ENCODE measurements at places on chromosomes 12 and 14.

GRCh38 chr14:72545411-72546311 lies 348.2 kb downstream of the DPF3 start:
- no peak for DNase-seq

DNA sequence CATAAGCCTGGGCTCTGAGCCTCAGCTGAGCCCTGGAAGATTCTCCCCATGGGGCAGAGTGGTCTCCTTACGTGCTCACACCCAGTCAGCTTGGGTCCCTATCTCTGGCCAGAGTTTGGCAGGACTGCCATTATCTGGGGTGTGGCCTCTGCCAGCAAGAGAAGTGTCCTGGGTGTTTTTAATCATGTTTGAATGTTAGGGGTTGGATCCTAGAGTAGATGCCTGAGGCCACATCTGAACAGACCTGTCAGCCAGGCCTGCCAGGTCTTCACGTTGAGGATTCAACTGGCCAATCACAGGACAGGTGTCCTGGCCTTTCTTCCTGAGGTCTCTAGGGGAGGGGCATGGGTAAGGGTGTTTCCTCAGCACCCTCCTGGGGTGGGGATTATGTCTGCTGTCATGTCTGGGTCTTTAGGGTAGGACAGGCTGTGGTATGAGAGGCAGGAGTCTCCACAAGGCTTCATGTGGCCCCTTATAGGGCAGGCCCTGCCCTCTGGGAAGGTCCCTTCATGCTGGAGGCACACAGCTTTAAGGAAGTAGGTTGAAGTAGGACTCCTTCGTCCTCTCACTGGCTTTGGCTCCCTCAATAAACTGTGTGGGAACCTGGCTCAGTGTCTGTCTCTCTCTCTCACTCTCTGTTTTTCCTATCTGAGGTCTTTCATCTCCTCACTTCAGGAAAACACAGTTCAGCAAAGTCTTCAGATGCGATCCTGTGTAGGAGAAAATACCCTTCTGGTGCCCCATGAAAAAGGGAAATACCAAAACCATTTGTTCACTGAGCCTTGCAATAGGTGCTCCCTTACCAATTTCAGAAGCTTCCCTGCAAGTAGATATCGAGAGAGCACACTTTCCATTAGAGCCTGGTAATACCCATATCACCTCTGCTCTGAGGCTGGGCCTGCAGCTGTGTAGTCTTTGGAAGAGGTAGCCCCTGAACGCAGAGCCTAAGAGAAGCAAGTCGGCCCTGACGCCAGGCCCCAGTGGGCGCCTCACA lies 6.7 kb upstream of the FITM1 start:
- DNase-seq = no peak

DNA sequence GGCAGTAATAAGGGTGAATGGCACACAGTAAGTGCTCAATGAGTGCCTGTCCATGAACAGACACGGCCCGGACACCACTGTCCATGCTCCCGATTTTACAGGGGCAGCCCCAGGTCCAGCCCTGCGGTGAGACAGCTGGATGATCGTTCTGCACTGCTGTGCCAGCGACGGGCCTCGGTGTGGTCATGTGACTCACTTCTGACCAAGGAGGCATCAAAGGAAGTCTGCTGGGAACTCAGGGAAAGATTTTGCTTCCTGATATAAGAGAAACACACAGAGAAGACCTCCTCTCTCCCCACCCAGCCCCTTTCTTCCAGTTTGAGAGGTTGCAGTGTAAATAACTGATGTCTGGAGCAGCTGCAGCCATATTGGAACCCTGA lies 126.6 kb downstream of the SCARB1 start:
- DNase-seq = no peak

DNA sequence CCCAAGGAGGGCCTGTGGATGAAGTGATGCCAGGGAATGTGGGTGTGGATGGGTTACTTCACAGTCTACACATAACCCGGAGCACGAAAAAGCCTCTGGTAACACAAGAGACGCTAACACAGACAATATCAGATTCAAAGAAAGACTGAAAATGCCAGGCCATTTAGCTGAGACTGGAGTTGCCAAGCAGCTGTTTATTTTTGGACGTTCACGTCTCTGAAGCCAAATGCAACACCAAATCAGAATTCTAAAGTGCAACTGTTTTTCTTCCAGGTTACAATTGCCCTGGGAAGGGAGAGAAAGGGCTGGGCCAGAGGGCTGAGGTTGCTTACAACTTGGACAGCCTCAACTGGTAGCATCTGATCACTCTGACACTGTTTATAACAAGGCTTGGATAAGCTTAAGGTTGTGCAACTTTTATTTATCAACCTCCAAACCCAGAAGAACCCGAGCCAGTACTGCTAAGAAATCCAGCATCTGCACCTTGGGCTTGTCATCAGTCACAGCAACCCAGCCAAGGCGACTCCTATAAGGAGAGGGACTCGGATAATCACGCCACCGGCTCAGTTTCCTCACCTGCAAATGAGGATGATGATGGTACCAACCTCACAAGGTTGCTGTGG lies 24.8 kb downstream of the NUAK1 start:
- DNase-seq = no peak

DNA sequence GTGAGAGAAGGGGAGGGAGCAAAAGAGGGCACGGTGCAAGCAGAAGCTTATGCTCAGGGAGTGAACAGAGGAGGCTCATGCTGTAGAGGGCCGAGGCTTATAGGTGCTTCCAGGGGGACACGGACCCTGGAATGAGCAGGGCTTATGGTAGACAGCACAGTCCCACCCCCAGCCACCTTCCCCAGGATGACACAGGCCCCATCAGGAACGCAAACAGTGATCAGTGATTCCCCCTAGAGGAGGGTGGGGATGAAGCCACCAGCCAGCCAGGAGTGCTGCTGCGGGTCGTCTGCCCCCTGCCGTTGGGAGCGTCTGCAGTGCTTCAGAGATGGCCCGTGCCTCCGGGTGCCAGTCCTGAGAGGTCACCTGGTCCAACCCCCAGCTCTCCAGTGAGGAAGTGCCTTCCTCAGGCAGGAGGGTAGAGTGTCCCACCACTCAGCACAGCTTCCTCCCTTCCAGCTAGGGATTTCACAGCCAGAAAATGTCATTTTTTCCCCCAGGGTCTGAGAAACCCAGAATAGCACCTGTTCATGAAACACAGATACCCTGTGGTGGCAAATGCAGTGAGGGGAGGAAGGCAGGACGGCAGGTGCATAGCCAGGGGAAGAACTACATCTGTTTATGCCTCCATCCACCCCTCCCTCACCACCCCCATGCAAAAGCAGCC lies 60.7 kb downstream of the SLC6A12 start:
- DNase-seq = no peak

DNA sequence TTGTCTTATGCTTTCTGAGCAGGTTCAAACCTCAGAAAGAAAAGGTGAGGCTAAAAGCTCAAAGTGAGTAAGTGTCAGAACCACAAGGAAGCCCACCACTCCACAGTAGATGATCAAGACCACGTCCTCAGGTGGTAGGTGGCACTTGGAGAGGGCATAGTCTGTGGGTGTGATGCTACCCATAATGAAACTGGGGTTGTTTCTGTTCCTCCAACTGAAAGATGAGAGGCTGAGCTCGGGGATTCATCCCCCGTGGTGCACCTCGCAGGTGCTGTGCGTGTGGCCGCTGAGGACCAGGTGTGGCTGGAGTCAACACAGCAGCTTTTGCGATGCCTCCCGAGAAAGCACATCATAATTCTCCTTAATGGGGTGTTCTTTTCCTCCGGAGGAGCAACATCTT lies 285.7 kb downstream of the TTC8 start:
- DNase-seq = no peak

GRCh38 chr12:83769151-83769550 lies 1082.4 kb downstream of the TMTC2 start:
- DNase-seq = no peak

GRCh38 chr14:95092723-95093122 lies 64.6 kb downstream of the DICER1 start:
- DNase-seq = no peak

GRCh38 chr12:115037830-115038229 lies 353.9 kb upstream of the TBX3 start:
- DNase-seq = no peak

DNA sequence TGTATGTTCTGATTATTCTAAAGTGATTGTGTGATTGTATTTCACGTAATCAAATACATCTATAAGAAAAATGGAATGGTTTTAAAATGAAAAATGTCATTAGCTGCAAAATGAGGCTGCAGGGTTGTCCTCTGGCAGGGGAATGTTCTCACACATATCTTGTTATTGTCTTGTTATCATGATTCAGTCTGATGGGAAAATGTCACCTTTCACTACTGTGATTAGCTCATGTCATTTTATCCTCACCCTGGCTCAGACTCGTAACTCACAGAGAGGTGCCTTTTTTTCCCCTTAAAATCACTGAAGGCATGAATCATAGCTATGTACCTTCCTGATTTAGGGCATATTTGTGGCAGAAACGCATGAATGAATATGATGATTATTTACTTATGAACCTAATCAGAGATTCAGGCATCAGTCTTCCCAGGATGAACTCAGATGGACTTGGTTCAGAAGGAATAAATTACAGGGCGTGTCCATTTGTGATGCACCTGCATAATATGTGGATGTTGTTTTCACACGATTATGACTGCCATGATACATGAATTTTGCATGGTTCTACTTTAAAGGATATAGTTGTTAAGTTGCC lies 1339.2 kb downstream of the AACS start:
- DNase-seq = no peak

DNA sequence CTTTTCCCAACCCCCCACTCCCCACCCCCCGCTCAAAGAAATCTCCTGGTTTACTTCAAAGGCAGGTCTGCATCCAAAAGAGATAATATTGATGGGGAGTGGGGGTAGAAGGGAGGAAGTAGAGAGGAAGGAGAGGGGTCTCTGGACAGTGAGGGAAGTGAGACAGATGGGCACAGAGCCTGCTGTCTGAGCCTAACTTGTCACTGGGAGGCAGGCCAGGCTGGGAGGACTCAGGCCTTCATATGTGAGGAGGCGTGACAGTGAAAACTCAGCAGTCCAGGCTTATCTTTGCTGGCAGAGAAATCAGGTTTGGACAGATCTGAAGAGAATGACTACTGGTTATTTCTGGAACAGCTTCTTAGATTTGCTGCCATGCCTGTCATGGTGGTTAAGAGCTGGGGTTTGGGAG lies 192.3 kb downstream of the NUAK1 start:
- no peak for DNase-seq

DNA sequence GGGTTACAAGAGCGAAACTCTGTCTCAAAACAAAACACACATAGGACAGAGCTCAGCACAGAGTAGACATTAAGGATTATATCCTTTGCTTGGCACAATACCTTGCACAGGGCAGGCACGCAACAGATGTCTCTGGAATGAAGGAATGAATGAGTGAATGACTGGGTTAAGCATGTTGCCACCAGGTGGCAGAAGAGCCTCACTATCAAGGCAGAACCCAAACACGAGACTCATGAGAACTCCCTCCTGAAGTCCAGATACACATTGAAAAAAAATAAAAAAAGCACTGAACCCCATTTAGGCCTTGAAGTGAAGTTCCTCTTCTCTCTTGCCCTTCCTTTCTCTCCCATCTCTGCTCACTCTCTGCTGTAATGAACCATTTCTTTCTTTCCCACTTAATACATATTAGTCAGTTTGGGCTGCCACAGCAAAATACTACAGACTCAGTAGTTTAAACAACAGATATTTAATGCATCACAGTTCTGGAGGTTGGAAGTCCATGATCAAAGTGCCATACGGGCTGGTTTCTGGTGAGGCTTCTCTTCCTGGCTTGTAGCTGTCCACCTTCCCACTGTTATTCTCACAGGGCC lies 26.6 kb upstream of the LTA4H start:
- DNase-seq = peak; percentile 78

Data from right atrium auricular region (tissue), 2 donors.